ENCODE measurements at places on chromosomes 6 and 20.

- no peak for DNase-seq
Measured at GRCh38 chr6:106702046-106702445, 72.7 kb downstream of the QRSL1 start.

DNA sequence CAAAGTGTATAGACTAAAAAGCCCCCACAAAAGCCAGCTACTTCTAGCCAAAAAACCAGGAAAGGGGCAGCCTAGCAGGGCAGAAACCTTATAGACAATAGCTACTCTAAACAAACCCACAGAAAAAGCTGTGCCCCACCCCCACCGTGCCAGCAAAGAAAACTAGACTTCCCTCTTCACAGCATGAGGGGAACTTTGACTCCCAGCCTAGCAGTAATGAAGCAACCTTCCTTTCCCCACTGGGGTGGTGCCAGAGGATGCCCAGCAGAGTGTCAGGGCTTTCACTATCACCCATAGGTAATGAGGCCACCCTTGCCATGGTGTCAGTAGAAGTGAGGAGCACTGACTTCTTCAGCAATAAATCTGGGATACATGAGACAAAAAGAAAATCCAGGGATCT is 99.0 kb upstream of the LGSN start:
- no peak for DNase-seq

DNA sequence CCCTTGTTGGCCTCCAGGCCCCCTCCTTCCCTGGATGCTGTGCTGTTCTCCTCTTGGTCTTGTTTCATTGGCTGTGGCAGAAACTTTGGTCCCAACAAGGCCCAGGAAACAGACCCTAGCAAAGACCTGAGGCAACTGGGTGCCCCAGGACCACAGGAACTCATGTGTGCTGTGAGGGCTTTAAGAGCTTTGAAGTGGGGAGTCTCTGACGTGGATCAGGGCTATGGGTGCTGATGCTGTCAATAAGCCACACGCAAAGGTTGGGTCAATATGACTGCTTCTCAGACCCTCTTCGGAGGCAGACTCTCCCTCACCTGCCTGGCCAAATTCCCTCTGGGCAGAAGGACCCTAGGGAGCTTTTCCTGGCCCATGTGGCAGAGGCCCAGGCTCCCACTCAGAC is 91.5 kb upstream of the MLN start:
- no peak for DNase-seq

DNA sequence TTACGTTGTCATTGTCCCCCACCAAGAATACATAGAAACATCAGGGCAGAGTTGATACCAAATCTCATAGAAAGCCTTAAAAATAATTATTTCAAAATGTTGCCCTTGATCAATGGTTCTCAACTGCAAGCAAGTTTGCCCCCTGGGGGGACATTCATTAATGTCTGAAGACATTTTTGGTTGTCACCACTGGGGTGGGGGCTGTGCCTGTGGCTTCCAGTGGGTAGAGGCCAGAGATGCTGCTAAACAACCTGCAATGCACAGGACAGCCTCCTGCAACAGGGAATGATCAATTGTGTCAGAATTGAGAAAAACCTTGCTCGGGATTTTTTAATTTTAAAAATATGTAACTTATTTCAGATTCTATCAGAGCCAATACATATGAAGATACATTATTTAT is 130.6 kb upstream of the DOK5 start:
- no peak for DNase-seq

DNA sequence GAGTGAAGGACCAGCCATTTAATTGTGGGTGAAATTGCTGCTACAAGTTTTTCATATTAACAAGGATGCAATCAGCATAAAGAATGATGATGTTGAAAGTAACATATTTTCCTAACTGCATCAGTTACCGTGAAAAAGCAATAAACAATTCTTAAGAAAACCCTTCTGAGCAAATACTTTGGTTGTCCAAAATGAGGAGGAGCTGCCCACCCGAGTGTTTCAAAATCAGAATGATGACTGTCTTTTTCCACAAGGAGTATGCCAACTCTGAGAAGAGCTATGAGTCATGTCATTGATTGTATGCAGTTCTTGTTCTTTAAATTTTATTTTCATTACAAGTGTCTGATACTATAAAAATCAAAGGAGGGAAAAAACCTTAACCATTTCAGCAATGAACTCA is 470.5 kb downstream of the COL12A1 start:
- DNase-seq = no peak

DNA sequence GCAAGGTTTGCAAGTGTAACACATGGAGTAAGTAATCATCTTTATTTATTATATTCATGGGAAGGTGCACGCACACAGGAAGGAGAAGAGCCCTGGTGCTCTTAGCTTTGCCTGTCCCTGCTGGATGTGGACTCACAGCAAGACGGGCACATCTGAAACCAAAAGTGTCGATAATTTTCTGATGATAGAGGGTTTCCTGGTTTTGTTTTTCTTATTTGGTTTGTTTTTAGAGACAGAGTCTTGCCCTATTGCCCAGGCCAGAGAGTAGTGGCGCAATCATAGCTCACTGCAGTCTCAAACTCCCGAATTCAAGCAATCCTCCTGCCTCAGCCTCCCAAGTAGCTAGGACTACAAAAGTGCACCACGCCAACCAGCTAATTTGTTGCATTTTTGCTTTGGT is 7.8 kb upstream of the KHDC1L start:
- no peak for DNase-seq

DNA sequence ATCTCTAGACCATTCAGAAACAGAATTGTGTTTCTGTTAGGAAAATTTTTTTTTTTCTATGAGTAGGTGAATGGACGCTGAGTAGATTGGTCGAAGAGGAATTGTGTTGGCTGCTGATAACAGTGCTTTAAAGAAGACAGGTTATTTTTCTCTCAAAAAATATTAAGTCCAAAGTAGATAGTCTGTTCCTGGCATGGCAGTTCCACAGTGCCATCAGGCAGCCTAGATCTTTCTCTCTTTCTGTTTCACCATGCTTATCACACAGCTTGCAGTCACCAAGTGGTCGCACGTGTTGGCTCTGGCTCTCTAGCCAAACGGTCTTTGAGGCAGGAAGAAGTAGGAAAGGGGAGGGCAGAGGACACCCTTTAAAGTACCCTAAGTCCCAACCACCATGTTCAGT is 22.4 kb upstream of the SERINC3 start:
- no peak for DNase-seq

GRCh38 chr6:126148853-126149252 is 162.5 kb downstream of the TRMT11 start:
- DNase-seq = no peak

GRCh38 chr6:51025082-51025777 is 206.6 kb downstream of the TFAP2B start:
- no peak for DNase-seq

DNA sequence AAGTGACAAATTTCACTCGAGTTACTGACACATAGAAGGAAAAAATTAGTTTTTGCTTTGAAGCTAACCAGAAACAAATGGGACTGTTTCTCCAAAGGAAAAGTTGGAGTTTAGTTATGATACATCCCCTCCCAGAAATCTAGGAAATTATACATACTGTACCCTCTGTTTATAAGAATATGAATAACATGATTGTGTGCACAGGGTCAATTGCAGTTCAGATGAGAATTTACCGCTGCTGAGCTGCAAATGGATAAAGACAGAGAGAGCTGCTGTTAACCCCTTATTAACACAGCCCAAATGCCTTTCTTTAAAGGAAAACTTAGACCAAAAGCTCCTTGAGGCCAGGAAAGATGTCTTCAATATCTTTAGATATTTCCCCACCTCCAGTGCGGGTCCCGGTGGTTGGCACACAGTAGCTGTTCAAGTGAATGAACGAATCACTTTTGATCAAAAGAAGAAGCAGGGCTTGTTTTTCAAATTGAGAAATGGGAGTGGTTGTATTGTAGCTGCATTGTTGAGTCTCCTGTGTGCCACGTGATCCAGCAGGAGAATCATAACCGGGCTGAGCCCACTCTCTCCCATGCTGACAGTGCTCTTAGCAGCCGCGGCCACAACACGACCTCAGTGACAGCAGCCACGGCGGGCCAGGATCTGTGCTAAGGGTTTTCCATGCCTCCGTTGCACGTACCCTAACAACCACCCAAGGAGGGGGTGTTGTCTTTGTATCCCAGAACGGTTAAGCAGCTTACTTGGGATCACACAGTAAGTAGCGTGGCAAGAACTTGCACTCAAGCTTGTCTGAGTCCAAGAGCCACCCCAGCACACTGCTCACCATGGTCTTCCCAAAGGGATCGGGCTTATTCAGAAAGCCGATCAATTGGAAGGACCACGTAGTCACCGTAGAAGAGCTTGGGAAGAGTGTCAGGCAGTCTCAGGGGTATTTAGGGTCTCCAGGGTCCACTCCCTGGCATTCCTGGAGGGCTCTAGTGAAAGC is 53.5 kb upstream of the BMP6 start:
- DNase-seq = no peak

DNA sequence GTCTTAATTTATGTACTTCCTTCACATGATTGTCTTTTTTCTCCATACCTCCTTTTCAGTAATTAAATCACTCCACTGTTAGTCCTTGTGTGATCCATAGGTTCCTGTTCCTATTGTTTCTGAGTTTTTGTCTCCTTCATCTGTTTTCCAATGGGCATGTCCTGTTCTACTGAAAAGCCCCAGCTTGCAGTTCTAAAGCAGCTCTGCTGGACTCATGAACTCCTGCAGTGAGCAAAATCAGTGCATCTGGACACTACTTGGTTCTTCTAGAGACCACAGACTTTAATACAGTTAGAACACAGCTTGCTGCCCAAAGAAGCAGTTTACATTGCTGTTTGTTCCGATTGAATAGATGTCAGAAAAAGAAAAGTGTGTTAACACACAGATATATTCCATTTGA is 593.3 kb upstream of the HS3ST5 start:
- DNase-seq = no peak

GRCh38 chr20:53901064-53901463 is 169.3 kb downstream of the BCAS1 start:
- no peak for DNase-seq

DNA sequence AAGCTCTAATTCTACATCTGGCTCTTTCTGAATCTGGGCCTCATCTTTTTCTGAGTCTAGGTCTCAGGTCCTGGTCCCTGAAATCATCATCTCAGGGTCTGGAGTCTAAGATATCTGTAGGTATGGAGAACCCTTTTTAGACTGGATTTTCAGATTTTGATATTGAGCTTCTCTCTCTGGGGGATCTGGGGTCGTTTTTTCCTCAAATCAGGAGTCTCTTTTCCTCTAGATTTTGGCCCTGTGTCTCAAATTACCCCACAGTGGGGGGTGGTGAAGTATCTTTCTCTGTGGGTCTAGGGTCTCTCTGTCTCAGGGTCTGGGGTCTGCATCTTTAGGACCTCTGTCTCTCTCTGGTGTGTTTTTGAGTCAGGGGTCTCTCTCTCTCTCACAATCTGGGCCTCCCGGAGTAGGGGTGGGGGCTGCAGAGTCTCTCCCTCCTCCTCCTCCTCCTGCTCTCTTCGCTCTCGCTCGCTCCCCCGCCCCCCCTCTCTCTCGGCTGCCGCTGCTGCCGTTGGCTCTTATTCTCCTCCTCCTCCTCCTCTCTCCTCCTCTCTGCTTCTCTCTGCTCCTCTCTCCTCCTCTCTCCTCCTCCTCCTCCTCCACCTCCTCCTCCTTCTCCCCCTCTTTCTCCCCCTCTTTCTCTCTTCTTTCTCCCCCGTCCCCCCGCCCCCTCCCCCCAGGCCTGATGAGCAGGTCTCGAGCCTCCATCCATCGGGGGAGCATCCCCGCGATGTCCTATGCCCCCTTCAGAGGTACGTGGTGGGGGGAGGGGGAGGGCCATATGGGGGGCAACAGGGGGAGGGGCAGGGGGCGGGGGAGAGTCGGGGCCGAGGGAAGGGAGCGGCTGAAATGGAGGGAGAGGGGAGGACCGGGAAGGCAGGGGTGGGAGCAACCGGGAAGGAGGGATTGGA is at the start of gene SYNGAP1:
Gene SYNGAP1, plus strand, starts transcription at position 486 of the 911 bp plus-strand sequence. Its CDS starts 200 bp downstream, at position 686.
- no peak for DNase-seq

- no peak for DNase-seq
Measured at GRCh38 chr20:39853636-39854035, 835.4 kb downstream of the MAFB start.

- no peak for DNase-seq
Measured at GRCh38 chr6:145798530-145798929, 16.1 kb downstream of the FBXO30 start.

DNA sequence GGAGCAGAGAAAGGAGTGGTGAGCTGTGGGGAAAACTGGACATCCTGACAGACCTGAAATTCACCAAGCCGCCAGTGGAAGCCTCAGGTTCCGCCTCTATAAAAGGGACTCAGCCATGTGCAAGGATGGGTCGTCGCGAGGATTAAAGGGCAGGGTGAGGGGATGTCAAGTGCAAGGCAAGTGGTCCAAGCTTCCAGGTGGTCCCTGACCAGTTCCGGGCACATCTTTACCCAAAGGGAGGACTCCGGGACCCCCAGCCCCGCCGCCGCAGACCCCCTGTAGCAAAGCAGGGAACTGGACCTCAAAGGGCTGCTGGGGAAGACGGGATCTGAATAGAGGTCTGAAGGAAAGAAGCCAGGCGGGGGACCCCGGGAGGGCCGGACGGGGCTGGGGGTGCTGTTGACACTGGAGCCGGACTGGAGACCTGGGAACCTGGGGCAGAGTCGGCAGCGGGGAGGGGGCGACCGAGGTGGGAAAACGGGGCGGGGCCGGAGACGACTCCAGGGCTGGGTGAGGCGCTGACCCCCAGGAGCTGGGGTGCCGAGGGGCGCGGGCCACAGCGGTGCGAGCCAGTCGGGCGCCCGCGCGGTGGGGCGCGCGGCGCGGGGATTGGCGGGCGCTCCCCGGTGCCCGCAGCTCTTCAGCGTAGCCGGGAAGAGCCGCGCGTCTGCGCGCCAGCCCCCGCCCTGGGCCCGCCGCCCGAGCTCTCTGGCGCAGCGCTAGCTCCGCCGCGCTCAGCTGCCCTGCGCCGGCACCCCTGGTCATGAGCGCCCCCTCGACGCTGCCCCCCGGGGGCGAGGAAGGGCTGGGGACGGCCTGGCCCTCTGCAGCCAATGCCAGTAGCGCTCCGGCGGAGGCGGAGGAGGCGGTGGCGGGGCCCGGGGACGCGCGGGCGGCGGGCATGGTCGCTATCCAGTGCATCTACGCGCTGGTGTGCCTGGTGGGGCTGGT is at the start of gene SSTR4:
Gene SSTR4, plus strand, starts transcription at position 592 of the 951 bp plus-strand sequence. Its CDS starts 172 bp downstream, at position 764.
- DNase-seq = no peak

GRCh38 chr20:40713508-40713907 is 24.5 kb upstream of the MAFB start:
- DNase-seq = no peak

GRCh38 chr6:165511807-165512206 is 151.2 kb downstream of the PDE10A start:
- no peak for DNase-seq

GRCh38 chr6:154800338-154800737 is 67.1 kb downstream of the SCAF8 start:
- DNase-seq = no peak

DNA sequence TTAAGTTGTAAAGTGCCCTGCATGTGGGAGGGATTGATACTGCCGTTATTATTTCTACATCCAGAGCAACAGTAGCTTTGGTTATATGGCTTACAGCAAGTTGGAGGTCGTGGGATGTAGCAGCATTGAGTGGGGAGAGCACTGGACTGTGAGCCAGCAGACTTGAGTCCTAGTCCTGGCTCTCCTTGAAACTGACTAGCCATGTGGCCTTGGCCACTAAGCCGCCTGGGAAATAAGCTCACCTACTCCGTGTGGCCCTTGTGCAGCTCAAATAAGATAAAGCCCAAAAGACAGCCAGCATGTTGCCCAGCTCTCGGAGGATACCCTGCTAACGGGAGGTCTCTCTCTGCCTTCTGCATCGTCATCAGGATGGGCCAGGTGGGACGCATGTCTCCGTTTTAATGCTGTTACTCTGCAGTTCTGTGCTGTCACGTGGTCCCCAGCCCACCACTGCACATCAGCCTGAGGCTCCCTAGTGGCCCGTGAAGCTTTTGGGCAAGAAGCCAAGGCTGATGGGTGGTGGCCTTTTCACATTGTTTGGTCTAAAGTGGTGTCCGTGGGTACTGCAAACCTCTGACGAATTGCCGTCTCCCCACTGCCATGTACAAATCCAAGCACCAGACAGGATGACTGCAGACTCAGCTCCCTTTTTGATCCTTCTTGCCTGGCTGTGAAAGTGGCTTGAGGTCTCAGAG is 7.9 kb downstream of the EPB41L1 start:
- DNase-seq = no peak
